Right cardiac atrium (tissue), 5 donors: ENCODE measurements at places on chromosomes 5 and 9. TPM values are rescaled to one million over a fixed set of nuclear protein-coding genes. Genes with fewer than 3 reads are reported as not detected.
A peak's percentile ranks its signal among the peaks of the same experiment; 100 is the strongest.

The NDFIP1 gene
- total RNA-seq: 68.2 TPM

GRCh38 chr9:123996731-123997421, 14.7 kb upstream of the LHX2 start:
- DNase-seq: peak; percentile 33

DNA sequence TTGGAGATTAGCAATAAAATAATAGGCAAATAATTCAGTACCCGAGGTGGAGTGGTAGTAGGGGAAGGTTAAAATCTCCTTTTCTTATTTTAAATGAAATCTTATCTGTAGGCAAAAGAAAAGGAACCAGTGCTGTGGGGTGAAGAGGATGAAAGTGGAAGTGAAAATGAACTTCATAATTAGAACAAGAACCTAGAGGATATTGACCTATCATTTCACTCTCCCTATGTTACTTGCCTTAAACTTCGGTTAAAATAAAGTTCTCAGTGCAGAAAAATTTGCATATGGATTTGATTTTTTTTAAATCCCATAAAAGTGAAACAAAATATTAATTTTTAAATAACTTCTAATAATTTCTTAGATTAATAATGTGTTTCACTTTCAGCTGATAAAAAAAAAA, 1094.9 kb upstream of the C9orf72 start:
- DNase-seq: no peak

The SLC30A5 gene
- 54.0 TPM for total RNA-seq

- no peak for DNase-seq
These were observed 2.6 kb upstream of the BOD1 start for GRCh38 chr5:173618927-173619519.

GRCh38 chr9:131585375-131585774, 40.1 kb downstream of the PRRT1B start:
- no peak for DNase-seq

The UGT3A1 gene
- not detected for total RNA-seq

The PCDHGB1 gene
- total RNA-seq: 2.7 TPM

DNA sequence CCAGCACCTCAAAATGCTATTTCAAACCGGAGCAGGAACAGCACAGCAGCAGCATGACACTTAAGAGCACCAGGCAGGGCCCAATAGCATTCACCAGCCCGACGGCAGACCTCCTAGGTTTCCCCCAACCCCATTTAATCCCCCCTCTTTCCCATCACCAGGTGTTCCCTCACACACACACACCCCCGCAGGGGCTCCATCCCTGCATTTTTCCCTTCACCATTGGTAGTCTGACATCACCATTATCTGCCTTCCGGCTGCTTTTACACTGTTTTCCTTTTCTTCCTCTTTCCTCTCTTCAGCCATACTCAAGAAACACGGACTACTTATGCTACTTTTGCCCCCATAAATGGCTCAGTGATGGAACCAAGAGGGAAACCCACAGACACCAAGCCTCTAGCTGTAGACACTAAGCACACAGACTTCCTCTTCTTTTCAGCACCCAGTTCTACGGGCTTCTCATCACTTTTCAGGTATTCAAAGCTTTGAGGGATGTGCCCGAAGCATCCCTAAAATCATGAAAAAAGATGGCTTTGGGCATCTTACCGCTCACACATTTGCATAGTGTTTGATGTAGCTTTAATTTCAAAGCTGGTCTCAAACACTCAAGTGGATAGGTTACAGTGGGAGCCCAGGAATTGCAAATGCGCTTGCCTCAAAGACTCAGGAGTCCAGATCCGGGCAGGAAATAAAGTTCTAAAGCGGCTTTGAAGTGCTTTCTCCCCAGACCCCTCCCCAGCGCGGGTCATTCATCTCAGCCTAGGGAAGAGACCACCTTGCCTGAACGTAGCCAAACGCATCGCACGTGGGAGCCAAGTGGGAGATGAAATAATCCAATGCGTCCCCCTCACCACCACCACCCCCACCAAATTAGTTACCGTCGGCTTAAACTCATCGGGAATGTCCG, 141.5 kb downstream of the TSSK1B start:
- no peak for DNase-seq

The CD72 gene
- total RNA-seq: 0.60 TPM

- no peak for DNase-seq
These were observed 341.4 kb upstream of the PRR16 start for GRCh38 chr5:120122703-120123102.

DNA sequence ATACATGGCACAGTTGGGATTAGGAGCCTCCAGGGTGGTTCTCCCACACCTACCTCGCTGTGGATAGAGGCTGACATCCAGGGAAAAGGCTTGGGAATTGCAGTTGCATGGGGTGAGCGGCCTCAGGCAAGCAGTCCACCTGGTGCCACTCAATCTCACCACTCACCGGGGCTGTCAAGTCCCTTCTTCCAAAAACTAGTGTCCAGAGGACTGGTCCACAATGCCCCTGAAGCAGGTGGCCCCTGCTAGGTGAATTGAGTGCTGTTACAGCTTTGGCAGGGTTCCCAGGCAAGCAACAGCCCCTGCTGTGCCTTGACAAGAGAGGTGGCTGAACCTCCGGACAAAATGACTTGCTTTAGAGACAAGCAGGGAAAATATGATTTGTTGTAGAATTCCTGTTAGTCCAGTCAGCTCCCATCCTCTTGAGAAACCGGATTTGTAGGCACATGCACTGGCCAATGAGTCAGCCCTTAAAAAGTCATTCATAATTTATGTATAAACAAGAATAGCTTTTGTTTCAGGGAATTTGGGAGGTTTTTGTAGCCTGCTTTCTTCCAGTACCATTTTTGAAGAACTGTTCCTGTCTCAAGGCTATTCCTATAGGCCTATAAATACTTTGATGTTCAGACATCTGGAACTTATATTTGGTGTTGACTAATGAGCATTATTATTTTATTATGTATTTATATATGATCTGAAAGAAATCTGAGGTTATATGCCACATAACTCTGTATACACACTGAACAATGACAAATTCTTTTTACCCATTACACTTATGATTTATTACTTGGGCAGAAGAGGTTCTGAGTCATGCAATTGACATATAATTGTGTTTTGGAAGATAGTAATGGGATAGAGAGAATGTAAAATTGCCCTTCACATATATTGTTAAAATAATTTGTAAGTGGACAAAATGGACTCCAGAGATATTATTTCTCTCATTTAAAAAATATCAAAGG, 411.1 kb downstream of the ACTL7B start:
- no peak for DNase-seq

The PCDHGA7 gene
- 4.3 TPM for total RNA-seq

- no peak for DNase-seq
These were observed 586.5 kb downstream of the CETN3 start for GRCh38 chr5:89823046-89823445.

DNA sequence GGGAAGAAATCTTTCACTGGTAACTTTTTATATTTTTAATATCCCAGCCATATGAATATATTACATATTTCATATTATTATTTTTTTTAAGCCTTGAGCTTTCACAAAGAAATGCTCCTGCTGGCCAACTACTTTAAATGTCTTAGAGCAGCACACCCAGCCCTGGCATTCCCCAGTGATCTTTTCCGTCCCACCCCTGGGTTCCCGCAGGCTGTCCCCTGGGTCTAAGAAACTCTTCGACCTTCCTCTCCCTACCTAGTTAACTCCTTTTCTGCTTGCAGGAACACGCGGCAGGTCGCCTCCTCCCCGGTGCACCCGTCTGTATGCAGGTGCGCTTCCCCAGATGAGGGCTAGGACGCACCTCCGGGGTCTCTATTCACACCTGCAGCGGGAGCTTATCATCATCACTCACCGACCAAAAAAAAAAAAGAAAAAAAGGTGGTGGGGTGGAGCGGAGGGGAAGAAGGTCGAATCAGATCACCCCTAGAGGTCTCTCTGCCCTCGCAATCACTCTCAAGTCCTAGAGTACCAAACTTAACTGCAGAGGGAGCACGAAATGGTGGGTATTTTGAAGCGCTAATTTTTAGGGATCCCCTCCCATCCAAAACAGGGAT, 696 bp downstream of the ZFP62 start:
- DNase-seq: peak; percentile 21

DNA sequence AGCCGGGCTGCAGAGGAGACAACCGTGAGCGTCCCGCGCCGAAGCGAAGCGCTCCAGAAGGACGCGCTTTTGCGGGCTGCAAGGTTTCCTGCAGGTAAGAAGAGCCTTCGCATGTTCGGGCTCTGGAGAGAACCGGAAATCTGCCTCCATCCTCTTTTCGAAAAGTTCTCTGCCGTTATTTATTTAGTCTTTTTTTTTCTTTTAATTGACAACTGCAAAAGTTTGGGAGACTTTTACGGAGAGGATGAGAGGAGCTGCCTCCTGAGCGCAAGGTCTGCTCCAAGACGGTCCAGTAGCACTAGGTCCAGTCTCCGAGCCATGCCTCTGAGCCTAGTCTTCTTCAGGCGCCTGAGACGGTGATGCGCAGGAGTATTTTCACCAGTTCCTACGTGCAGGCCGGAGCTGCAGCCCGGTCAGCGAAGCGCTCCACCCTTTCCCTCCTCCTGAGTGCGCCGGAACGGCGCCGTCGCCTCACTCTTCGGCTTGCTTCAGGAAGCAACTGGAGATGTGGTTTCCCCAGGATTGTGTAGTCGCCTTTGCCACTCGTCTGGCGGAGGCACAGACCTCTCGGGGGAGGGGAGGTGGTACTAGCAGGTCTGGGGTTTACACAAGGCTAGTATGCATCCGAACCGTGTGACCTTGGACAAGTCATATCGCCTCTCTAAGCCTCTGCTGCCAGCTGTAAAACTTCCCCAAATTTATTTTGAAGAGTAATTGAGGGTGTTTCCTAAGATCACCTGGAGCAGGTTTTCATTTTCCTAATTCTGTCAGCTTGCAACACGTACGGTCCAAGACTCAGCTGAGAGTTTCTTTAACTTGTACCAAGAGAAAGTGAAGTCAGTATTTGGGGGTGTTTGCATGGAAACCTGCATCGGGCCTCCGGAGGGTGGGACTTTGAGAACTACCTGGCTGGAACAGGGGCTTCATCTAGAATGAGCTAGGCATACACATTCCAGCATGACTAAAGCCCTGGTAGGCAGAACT, 4.5 kb downstream of the POU4F3 start:
- no peak for DNase-seq

DNA sequence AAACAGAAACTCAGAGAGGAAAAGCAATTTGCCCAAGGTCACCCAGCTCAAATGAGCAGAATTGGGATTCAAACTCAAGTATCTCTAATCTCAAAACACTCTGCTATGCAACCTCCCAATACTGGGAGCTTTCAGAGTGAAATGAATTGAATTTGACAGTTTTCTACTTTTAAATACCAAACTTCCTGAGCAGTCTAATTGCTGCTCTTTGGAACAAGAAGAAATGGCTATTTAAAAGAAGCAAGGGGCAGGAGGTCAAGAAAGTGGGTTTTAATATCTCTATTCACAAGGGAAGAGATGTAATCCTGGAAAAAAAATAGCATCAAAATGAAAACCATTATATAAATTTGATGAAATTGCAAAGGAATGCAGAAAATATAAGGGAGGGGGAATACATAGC, 142.6 kb downstream of the INSYN2B start:
- DNase-seq: no peak

The NUTM2F gene
- not detected for total RNA-seq

DNA sequence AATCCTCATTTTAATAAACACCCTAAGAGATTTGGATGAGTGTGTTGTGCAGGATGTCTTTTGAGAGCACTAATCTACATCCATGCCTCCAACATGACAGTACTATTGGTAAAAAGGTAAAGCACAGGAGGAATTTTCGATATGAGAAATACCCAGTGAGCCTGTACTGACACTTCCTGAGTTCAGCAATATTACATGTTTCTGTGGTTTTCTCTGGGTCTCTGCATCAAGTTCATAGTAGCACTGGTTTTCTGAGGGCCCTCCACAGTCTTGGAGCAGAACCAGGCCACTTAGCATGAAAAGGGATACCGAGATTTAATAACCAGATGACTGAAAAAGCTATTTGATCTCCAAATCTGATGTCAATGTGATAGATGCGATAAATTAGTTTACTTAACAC, 524.1 kb downstream of the TMEM38B start:
- no peak for DNase-seq

The NLN gene
- 11.4 TPM for total RNA-seq

DNA sequence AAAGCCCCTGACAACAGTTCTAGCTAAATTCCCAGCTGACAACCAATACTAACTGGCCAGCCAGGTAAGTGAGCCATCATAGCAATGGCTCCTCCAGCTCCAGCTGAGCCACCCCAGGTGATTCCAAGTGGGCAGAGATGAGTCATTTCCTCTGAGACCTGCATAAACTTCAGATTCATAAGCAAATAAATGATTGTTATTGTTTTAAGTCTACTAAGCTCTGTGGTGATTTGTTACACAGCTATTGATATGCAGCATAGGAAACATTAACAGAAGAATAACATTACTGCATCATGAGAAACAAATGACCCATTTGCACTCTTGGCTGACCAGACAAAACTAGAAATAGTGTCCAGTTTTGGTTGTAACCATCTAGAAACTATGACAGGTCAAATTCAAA, 60.3 kb downstream of the TTC39B start:
- DNase-seq: no peak

DNA sequence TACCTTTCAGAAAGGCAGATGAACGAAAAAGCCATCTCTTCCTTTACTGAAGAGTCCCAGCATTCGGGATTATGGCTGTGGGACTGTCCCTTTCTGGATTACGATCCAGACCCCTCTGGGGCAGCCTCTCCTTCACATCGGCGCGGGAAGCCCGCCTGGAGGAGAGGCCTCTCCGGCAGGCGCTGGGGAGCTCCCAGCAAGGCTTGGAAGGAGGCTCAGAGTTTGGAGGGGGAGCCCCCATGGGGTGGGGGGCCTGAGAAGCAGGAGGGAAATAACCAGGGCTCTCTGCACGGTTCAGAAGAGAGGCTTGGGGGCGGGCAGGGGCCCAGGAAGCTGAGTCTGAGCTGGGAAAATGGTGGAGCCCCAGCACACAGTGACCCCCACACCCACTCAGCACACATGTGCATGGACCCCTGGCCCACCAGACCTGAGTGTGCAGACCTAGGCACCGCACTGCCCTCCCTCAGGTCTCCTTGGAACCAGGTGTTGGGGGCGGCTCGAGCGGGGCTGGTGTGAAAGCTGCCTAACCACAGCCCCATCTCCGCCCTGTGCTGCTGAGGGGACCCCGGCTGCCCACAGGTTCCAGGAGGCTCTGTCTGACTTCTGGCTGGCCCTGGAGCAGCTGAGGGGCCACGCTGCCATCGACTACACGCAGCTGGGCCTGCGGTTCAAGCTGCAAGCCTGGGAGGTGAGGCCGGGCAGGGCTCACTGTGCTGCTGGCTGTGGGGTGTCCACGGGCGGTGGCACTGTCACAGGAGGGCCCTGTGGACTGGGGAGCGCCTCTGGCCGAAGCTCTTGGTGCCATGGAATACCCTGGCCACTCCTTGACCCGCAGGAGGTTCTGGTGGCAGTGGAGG, 4.5 kb downstream of the NOXA1 start:
- peak; percentile 44 for DNase-seq

- peak; percentile 38 for DNase-seq
These were observed 78.0 kb downstream of the NRG2 start for GRCh38 chr5:139964994-139965565.

The ERAP2 gene
- total RNA-seq: 6.3 TPM

GRCh38 chr5:93186076-93186682, 394.8 kb downstream of the NR2F1-AS1 start:
- no peak for DNase-seq

GRCh38 chr5:133844836-133845235, 123.6 kb downstream of the C5orf15 start:
- no peak for DNase-seq

The PKD2L2 gene
- total RNA-seq: 0.71 TPM

- DNase-seq: no peak
These were observed 4.8 kb downstream of the MSX2 start for GRCh38 chr5:174729075-174729680.
